ENCODE measurements at places on chromosomes 1 and 21.

DNA sequence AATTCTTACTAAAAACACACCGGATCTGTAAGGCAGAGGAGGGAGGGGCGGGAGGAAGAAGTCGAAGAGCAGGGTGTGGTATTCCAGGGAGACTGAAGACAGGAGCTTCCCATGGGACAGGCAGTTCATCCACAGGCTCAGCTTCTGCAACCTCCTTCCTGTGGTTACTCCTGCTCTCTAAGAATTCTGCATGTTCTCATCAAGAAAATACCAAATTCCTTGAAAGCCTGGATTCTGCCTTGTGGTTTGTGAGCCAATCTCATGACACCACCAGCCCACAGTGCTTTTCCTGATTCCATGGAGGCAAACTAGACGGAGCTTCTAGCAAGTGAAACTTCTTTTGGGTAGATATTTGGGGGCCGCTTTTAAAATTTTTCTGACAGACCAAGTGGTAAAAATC, 1.1 kb upstream of the ST6GALNAC3 start:
- DNase-seq: peak; percentile 70

- DNase-seq: no peak
Measured at GRCh38 chr21:44301141-44301540, 1.3 kb downstream of the PFKL start.

- no peak for DNase-seq
Measured at GRCh38 chr21:35585155-35585554, 475.2 kb downstream of the SETD4 start.

DNA sequence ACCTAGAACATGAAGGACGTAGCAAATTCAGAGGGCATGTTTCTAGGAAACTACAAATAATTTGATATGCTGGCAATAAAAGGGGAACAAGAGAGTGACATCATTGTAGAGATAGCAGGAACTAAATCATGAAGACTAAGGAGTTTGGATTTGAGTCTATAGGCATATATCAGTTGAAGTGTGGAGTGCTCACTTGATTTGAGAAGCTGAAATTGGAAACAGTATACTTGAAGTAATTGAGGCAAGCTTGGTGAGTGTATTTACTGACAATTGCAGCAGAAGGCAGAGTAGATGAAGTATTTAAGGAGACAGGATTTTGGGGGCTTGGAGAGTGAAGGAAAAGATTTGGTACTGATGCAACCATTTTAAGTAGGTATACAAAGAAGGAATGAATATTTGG, 6.4 kb upstream of the TMCO2 start:
- DNase-seq: no peak

GRCh38 chr1:38270849-38271633, 224.4 kb upstream of the POU3F1 start:
- DNase-seq: no peak

DNA sequence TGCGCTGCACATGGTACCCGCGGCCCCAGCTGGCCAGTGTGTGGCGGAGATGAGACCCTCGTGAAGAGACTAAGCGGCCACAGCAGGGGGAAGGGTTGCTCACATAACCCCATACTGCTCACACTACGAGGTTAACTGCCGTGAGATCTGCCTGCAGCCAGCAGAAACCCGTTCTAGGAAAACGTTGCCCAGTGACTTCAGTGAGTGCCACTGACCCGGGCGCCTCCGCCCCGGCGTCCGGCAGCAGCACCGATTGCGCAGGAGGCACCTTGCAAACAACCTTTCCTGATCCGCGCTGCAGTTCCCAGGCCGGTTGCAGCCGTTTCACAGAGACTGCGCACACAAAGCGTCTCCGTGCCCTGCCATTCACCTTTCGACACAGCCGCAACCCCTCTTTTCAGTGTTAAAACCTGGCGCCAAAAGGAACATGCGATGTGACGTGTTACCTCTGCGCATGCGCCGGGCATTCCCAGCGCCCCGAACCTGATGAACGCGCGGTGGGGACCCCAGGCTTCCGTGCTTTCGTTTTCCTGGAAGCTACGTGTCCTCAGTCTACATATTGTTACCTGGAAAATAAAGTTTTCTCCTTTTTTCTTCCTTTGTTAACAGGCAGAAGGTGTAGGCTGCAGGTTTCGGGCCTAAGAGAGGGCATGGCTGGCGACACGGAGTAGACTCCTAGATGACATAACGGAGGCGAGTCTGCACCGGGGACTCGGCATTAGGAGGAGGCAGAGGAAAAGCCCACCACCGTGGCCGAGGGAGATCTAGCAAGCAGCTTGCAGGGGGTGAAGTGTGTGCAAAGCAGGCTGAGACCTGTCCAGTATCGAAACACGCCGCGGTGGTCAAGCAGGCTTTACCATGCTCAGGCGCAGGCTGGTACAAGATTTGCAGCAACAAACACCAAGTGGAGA, 8.9 kb downstream of the VPS26C start:
- DNase-seq: peak; percentile 64

GRCh38 chr1:69982992-69983391, 222.4 kb downstream of the LRRC40 start:
- DNase-seq: no peak

- DNase-seq: no peak
Measured at GRCh38 chr21:31072533-31072932, 34.3 kb upstream of the KRTAP19-8 start.

- DNase-seq: no peak
Measured at GRCh38 chr1:72777918-72778317, 495.6 kb upstream of the NEGR1 start.

- peak; percentile 41 for DNase-seq
Measured at GRCh38 chr1:197619008-197619640, 156.2 kb downstream of the DENND1B start.

GRCh38 chr1:29793101-29793546, 556.8 kb downstream of the PTPRU start:
- DNase-seq: peak; percentile 74

DNA sequence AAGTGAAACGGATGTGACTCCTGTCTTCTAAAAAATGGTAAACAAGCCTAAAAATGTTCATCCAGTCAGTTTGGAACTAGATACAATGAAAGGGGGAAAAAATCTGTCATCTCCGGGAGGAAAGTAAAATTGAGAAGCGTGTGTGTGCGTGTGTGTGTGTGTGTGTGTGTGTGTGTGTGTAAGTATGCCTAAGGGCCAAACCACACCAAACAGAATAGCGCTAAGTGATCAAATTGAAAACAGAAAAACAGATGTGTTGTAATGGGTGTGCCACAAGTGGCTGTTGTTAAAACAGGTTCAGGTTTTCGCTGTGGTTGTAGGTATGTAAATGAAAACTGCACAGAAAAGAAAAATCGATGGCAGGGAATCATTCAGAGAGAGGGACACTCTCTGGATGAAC, 106.7 kb downstream of the RNF220 start:
- no peak for DNase-seq

DNA sequence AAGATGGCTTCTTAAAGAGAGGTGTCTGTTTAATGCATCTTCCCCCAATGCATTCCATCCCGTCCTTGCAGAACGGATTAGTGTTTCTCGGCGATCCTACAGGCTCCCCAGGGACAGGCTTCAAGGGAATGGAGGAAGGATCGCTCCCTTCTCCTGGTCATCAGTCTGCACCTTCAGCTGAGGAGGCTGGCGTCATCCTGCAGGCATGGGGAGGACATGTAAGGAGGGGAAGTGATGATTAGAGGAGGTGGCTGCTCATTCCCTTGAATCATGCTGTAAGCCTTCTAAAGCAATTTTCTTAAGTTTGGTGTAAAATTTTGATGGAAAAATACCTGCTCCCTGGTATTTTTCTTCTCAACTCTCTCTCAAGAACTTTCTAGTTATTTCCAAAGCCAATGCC, 603.6 kb downstream of the NPHP4 start:
- DNase-seq: no peak

DNA sequence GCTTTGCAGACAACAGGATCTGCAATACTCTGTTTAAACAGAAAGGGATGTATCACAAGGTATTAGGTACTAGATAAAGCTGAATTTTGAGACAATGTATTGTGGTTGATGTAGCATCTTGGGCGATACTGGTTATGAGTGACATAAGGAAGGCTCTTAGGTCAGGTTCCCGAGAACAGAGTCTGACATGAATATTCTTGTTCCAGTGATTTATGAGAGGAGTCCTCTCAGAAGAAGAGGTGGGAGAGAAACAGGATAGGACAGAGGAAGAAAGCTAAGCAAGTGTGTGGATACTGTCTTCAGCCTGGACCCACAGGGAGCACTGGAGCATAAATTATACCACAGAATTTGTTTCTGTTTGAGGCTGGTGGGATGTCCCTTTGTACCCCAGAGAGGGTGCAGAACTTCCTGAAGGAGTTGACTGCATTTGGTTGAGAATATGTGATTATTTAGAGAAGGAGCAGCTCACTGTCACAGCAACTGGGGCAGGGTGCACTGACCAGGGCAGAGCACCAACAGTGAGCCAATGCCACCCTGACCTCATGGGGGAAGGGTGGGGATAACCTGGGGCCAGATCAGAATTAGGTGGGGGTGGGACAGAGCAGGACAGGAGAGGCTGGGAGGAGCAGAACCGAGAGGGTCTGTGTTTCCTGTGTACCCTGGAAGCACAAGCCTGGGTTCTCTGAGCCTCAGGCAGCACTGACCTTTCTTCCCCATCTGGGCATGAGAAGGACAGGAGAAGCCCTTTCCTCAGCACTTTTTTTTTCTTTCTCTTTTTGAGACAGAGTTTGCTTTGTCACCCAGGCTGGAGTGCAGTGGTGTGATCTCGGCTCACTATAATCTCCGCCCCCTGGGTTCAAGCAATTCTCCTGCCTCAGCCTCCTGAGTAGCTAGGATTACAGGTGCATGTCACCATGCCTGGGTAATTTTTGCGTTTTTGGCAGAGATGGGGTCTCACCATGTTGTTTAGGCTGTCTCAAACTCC, 36.3 kb upstream of the SLC6A9 start:
- DNase-seq: no peak

GRCh38 chr1:64575881-64576676, 106.2 kb downstream of the CACHD1 start:
- DNase-seq: no peak

DNA sequence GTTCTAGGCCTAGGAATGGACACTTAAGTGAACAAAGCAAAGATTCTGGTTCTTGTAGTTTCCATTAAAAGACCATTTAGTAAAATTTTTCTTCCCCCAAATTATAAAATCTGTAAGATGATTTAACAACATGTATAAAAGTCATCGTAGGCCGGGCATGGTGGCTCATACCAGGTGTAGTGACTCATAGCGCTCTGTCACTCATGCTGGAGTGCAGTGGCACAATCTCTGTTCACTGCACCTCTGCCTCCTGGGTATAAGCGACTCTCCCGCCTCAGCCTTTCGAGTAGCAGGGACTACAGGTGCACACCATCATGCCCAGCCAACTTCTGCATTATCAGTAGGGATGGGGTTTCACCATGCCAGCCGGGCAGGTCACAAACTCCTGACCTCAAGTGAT, 9.1 kb downstream of the ASPM start:
- no peak for DNase-seq

- peak; percentile 83 for DNase-seq
Measured at GRCh38 chr1:10606064-10606463, 131.3 kb downstream of the PEX14 start.

- DNase-seq: no peak
Measured at GRCh38 chr1:182596934-182597333, 7.3 kb downstream of the RGS16 start.

GRCh38 chr1:232372841-232373440, 257.0 kb downstream of the SIPA1L2 start:
- no peak for DNase-seq

DNA sequence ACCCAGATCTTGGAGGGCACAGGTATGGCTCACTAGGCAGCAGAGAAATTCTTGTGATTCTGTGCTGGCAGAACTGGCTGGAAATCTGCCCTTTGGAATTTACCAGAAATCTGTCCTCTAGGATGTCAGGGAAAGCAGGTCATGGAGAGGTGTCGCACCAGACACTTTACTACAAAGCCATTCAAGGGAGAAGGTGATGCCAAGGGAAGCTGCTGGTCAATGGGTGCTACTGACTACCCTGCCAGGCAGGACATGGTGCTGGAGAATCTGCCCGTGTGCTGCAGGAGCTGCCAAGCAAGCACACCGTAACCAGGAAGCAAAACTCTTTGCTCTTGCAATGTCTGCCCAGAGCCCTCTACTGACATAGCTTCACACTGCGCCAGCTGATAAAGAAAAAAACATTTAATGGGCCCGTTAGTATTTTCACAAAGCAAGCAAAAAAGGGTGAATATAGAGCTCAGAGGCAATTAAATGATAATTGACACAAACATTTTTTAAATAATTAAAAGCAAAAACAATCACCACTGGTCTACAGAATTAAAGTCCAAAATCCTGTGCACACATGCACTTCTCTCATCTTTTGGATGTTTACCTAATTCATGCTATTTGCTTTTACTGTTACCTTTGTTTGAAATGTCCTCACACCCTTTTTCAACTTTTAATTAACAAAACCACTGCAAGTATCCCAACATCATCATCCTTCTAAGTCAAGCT, 7.2 kb upstream of the FBXO28 start:
- peak; percentile 78 for DNase-seq

- DNase-seq: peak; percentile 63
Measured at GRCh38 chr1:181504399-181504842, 21.1 kb downstream of the CACNA1E start.

DNA sequence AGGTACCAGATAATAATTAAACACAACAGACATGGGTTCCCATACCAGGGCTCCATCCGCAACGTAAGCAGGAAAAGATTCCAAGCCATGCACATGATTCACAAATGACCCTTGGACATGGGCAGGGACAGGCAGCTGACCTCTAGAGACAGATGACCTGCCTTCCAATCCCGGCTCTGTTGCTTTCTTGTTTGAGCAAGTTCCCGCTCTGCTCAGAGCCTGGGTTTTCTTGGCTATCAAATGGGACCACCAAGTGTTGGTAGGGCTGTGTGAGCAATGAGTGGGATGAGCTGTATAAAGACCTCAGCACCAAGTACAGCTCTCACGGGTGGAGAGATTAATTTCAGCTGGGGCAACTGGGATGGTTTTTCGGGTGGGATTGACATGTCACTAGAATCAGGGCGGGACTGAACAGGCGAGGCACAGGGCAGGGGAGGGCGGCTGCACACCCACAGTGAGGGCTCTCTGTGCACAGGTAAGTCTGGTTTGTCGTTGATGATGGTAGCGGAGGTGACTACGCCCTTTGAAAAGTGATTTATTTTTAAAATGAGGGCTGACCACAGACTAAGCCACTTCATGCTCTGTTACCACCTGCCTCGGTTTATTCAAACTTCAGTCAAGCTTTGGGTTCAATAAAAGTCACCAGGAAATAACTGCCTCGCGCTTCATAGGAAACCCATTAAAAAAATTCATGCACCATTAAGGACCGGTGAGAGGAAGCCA, 57.5 kb upstream of the IFFO2 start:
- peak; percentile 30 for DNase-seq

All from ACHN (cell line).